Occipital lobe (tissue), 3 donors: ENCODE measurements at places on chromosomes 5 and 9.

DNA sequence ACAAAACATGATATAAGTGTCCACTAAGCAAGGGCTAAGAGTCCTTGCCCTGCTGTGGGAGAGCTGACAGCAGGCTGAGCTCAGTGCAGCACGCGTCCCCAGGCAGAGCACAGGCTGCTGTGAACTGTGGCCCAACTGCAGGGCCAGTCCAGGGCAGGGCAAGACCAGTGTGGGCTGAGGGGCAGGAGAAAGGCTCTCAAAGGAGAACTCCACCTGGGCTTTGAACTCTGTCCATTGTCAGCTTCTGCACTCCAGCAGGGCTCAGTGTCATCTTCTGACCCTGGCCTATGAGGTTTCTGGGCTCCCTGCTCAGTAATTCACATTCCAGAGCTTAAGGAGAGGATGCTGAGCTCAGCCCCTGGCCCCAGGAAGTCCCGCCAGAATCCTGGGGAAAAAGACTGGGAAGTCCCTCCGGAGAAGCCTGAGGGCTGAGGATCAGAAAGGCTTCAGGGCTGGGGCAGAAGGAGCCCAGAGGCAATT lies 37.4 kb downstream of the LHFPL2 start:
- no peak for DNase-seq

GRCh38 chr9:94865582-94866452 lies 139.3 kb downstream of the AOPEP start:
- DNase-seq, result no peak

DNA sequence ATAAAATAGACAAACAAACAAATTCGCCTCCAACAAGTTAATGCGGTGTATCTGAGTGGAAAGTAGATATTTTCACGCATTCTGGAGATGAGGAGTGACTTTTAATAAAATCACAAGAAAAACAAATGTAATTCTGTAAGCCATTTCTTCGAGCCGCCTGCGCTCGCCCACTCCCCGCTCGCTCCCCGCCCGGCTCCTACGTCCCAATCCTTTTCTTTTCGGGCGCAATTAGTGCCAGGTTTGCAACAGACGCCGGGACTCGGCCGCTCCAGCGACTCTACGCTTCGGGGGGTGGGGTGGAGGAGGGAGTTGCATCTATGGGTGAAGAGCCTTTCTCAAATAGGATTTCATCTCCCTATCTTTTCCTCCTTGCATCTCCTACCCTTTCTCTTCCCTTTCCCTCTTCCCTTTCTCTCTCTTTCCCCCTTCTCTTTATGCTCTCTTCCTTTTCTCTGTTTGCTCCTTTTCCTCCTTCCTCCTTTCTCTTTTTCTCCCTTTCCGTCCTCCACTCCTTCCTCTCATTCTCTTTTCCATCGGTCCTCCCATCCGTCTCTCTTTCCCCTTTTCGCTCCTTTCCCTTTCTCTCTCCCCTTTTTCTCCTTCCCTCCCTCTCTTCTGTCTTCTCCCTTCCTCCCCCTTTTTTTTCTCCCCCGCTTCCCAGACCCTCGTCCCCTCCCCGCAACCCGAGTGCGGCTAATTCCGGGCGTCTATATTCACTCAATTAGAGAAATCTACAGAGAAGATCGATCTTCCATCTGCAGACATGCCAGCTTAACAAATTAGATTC lies 6.1 kb upstream of the OTP start:
- DNase-seq, result no peak

GRCh38 chr9:8604201-8604600 lies 804.6 kb upstream of the DMAC1 start:
- DNase-seq, result no peak

DNA sequence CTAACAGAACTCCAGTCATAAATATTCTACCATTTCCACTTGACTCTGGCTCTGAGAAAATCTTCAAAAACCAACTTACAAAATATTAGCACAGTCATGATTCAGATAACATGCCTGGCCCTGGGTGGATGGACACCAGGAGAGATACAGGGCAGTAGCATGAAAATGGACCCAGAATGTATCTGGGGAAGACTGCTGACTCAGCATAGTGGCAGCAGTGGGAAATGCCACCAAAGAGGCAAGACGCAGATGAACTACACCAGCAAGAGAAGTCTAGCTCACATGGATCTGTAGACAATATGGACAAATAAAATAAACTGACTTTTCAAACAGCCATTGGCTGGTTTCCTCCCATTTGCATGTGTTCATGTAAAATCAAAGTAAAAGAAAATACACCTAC lies 359.8 kb downstream of the SEMA5A start:
- DNase-seq, result no peak

DNA sequence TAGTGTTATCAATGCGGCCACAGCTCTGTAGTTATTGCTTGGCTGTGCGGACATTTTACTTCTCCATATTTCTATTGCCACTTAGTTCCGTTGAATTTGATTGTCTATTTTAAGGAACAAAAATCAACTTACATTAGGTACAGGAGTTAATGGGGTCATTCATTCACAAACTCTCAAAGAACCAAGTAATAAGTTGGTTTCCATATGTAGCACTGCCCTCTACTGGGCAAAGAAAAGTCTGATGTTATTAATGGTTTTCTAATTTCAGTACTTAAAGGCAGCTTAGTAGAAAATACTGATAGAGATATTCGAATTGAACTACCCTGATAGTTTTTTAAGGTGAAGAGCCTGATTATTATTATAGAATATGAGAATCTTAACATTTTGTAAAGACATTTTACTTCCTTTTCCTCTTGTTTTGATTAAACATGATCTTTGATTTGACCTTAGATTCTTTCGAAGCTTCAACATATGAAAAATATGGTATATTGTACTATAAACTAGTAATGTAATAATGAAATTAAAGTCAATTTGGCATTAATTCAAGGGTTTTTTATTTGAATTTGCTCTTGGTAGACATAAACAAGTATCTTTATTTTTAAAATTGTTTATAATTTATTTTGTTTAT lies 119.5 kb upstream of the CTNND2 start:
- no peak for DNase-seq

DNA sequence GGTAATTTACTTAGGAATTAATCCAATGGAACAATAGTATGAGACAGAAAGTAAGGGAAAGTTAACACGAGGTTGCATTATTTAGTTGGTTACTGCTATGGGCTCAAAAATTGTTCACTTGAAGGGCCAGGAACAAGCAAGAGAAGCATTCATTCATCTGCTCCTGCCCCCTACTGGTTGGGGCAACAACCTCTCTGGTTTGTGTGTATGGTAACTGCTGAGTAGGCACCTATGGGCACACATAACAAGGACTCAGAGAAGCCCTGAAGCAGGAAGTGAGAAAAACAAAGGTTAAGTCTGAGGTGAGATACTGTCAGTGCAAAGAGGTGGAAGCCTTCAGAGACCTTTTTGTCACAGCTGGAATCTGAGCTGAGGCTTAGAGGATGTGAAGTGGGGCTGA lies 34.4 kb upstream of the RANBP6 start:
- DNase-seq, result no peak

DNA sequence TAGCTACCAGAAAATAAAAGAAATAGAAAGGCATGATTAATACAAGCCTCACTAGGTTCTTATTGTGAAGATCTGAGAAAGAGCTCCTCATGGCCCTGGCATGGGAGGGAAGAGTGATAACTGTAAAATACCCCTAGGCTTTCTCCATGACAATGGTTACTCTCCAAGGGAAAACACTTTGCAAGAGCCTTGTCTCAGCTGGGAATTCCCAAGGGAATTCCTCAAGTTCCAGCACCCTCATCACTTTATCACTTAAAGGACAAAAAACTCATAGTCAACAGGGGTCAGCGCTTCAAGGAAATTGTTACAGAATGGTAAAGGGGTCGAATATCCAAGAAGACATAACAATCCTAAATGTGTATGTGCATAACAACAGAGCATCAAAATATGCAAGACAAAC lies 21.2 kb downstream of the SYK start:
- no peak for DNase-seq

- no peak for DNase-seq
Observed at GRCh38 chr9:35658968-35659220, 802 bp downstream of the CCDC107 start.

GRCh38 chr5:14176888-14177287 lies 33.7 kb downstream of the TRIO start:
- no peak for DNase-seq

- DNase-seq, result no peak
Observed at GRCh38 chr9:132099741-132100407, 20.2 kb upstream of the MED27 start.

DNA sequence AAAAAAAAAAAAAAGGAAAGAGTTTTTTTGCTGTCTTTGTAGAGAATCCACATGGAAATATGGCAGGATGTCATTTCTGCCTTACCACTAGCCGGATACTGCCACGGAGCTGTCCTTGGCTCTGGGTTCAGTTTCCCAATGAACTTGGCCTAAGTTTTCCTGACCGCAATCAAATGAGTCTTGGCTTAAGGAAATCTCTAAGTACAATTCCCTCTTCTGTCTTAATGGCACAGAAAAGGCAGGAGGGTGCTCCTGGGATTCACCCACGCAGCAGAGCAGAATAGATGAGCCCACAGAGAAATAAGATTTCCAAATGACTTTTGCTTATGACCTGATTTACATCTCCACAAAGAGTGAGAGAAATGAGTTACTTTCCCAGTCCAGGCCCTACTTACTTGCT lies 284.0 kb upstream of the VLDLR start:
- DNase-seq, result no peak

DNA sequence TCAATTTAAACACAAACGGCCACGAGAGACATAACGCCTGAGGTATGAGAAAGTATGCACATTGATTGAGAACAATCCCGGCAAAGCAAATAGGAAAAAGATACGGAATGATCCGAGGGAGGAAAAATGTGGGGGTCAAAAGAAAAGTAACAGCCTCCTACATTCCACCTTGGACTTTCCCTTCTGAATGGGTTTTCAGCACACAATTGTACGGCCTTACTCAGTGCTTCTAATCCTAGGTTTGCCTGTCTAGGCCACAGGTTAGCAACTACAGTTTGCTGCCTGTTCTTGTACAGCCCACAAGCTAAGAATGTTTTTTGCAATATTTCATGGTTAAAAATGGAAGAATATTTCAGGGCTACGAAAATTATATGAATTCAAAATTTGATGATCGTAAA lies 46.2 kb upstream of the RNF20 start:
- DNase-seq, result no peak

- no peak for DNase-seq
Observed at GRCh38 chr5:29672678-29673077, 1520.8 kb upstream of the CDH6 start.

- no peak for DNase-seq
Observed at GRCh38 chr5:74622122-74622521, 18.4 kb downstream of the ENC1 start.

- no peak for DNase-seq
Observed at GRCh38 chr5:66795682-66796081, 199.5 kb downstream of the MAST4 start.

DNA sequence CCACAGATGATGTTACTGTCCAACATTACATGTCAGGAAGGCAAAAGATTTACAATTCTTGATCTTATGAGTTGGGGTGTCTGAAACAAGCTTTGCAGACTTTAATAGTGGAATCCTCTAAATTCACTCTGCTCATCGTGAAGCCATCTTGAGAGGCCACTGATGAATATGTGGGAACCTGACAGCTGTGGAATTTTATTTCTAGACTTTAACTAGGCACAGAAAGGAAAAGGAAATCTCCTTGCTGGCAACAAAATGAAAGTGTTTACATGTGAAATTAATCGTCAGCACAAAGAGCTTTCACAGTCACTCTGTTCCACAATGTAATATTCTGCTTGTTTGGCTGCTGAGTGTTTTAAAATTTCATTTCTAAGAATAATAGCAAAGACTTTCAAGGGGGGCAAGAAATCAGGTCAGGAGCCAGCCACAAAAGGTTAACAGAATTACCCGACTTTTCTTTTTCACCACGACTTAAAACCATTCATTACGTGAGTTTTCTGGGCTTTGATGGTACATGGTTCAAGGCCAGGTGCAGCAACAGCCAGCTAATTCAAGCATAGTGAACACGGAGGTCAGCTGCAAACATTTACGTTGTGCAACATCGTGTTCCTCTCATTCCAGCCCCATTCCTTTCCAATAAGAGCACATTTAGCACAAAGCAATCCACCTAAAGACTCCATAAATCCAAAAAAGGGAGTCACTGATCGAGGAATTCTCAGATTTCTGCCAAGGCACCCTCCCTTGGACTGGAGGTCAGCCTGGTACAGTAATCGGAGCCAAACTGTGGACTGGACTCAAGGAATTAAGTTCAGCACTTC lies 14.6 kb downstream of the NREP start:
- DNase-seq, result no peak

- no peak for DNase-seq
Observed at GRCh38 chr5:80986382-80986781, 26.2 kb downstream of the RASGRF2 start.

- no peak for DNase-seq
Observed at GRCh38 chr9:87865626-87866025, 17.1 kb upstream of the SPATA31E1 start.

- DNase-seq, result no peak
Observed at GRCh38 chr5:35484241-35484640, 133.4 kb upstream of the SPEF2 start.

DNA sequence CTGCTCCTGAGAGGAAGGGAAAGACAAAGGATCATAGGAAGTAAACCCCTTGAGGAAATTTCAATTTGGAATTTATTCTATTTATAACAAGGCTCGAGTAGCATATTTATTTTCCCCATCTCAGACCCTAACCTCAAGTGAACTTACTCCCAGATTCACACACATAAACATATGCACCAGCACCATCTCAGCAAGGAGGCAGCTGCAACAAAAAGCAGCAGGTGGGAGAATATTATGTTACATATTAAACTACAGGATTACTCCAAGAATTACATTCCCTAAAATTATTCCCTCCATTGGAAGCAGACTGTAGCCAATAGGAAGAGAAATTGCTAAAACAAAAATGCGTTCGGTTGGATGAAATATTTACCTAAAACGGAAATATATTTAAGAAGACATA lies 108.4 kb upstream of the PRSS3 start:
- DNase-seq, result no peak

DNA sequence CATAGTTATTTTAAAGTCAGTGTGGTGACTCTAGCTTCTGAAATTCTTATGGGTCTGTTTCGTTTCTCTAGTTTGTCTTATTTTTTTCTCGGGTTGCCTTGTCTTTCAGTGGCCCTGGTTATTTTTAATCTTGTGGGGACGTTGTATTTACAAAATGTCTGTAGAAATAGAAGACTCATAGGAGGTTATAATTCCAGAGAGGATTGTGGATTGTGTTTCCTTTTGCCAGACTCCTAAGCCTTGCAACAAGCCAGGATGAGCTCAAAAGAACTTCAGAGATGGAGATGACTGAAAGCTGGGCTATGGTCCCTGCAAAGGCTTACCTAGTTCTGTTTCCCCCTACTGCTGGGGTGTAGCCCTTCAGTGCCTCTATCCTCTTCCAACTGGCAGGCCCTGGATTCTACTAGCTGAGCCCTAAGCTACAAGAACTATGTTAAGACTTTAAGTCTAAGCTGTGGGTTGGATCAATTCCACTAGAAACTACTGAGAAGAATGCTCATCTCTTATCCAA lies 32.2 kb upstream of the LECT2 start:
- no peak for DNase-seq
